ENCODE measurements at places on chromosomes 7 and 10.
A peak's percentile ranks its signal among the peaks of the same experiment; 100 is the strongest.

GRCh38 chr7:148872188-148872587 lies 11.9 kb downstream of the EZH2 start:
- DNase-seq, result no peak

- no peak for DNase-seq
Observed at GRCh38 chr7:7907306-7907705, 61.3 kb upstream of the GLCCI1 start.

GRCh38 chr7:24833549-24833948 lies 76.3 kb upstream of the GSDME start:
- DNase-seq, result no peak

DNA sequence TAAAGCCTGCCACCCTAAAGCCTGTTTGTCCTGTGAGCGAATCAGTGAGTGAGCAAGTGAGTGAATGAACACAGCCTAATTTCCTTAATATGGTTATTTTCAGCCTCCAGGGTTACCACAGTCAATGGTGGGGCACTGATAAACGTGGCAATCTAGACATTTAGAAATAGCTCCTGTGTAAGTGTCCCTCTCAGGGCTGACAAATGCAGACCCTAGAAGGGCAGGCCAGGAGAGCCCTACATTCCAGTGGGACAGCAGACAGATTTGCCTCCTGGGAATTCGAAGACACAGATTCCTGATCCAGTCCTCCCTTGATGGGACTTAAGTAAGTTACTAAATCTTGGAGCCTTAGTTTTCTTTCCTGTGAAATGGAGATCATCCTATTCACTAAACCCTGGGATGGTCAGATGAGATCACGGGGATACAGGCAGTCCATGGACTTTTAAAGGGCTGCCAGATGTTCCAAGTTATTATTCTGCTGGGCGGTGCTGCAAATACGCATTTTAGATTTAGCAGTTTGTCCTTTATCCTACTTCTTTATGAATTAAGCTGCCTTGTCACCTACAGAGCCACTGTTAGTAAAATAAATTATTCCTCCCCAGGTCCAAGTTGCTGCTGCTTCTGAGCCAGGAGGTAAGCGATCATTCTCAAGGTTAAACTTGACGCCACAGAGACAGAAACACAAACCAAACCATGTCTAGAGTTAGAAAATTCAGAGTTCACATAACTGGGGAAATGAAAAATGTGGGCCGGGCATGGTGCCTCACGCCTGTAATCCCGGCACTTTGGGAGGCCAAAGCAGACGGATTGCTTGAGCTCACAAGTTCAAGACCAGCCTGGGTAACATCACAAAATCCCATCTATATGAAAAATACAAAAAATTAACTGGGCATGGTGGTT lies 54.8 kb upstream of the TM9SF3 start:
- no peak for DNase-seq

GRCh38 chr10:115814542-115814941 lies 458.5 kb downstream of the GFRA1 start:
- no peak for DNase-seq

DNA sequence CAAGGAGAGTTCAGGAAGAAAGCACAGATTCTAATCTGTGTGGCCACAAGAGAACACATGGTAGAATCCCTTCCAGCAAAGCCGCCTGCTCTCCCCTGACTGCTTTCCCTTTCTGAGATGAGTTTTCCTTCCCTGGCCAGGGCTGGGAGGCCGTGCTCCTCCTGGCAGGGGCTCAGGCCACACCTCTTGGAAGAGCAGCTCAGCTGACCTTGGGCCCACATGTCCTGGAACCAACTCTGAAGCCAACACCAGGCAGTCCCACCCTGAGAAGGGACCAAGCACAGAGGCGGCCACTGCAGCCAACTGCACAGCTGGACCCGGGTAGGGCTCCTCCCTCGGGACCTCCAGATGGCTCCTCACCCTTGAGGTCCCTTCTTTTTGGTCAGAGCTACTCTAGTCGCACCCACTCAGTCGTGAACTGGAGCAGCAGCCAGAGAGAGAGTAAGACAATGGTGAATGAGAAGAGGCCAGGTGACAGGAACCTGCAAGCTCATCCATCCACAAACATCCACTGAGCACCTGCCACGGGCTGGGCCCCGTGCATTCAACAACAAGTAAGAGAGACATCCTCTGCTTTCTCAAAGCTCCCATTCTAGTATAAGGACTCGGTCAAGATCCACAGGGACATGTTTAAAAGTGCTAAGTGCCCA lies 40.3 kb downstream of the FAM53B start:
- DNase-seq, result no peak

DNA sequence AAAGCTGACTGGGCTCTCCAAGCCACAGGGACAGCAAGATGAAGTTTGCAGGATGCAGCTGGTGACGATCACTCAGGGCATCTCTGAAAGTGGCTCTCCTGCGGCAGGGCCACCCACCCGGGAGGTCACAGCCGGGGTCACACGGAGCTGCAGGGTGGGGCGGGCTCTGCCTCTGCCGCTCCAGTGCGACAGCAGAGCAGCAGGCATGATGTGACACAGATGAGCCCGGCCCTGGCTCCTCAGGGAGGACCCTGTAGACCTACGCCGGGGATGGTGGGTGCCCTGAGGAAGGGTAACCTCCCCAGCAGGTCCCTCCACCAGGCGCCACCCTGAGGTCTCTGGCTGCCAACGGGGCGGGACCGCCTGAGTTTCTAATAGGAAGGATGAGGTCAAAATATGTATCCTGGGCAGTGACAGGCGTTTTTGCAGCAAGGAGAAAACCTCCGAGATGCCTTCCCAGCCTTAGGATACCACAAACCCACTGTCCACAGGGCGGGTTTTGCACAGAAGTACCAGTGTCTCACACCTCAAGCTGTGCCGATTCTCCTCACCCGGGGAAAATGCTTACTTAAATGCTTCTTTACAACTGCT lies 114.8 kb upstream of the DIP2C start:
- DNase-seq, result no peak

DNA sequence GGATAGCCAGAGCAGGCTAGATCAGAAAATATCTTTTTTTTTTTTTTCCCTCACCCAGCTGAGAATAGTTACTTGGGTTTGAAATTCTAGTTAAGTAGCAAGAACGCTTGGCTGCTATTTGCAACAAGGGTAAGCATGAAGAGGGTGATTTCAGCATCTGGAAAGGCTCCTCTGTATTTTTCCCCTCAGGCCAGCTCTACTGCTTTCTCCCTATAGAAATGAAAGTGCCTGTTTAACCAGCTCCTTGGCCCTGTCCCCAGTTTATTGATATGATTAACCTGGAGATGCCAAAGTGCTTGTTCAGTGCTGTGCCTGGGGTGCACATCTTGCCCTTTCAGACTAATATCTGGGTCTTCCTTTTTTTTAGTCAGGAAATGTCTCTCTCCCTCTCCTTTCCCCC lies 37.1 kb downstream of the AP3M1 start:
- no peak for DNase-seq

GRCh38 chr10:1788401-1788800 lies 51.1 kb upstream of the ADARB2 start:
- DNase-seq, result no peak

DNA sequence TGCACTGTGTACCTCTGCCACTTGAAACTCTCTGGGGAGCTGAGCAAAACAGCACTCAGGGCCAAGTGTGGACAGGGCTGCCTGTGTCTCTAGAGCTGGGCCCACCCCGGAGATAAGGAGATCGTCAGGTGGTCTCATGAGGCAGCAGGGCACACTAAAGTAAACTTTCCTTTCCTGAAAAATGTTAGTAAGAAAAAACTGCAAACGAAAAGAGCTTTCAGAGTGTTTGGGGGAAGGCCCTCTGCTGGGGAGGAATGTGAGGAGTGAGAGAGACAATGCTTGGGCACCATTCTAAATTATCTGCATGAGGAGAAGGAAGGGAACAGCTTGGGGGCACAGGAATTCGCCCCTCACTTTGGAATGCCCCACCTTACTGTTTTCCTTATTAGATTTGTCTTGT lies 127.7 kb downstream of the ATXN7L1 start:
- DNase-seq, result no peak

DNA sequence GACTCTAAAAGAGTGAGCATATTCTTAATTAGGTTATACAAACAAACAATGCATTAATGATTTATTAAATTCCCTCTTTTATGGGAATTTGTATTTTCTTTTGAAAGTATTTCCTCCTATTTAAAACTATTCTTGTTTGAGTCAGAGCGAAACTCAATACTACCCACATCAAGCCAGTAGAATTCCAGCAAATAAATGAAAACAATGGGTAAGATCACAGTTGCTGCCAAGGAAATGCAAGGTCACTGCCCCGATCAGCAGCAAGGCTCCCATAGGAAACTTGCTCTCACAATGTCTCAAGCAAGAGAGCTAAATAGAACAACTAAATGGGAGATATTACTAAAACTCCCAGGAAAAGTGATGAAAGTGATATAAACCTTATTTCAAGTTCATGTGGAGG lies 206.3 kb downstream of the THSD7A start:
- no peak for DNase-seq

GRCh38 chr10:15333909-15334649 lies 37.0 kb downstream of the FAM171A1 start:
- no peak for DNase-seq

DNA sequence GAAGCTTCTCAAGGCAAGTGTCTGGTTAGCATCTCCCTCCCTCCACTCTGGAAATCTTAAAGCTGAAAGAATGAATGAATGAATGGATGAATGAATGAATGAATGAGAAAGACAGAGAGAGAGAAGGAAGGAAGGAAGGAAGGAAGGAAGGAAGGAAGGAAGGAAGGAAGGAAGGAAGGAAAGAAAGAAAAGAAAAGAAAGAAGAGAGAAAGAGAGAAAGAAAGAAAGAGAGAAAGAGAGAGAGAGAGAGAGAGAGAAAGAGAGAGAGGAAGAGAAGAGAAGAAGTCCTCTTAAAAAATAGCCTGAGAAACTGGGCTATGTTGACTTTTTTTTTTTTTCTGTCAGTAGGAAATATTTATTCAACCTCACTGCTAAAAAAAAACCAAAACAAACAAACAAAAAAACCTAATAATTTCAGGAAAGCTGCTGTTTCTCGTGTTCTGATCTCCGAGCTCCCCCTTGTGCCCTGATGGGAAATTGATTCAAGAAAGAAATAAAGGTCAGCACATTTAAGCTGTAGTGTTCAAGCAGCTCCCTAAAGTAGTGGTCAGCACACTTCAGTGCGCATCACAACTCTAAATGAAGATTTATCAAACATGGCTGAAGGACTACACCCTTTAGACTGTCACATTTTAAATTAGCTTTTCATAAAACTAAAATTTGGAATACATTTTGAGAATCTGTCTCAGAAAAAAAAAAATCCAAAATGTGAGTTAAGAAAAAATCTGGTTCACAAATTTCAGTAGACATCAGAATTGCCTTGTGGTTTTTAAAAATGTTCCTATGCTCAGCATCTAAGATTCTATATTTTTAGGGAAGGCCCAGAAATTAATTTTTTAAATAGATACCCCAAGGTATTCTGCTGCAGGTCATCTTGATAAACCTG lies 154.3 kb downstream of the ELAPOR2 start:
- DNase-seq, result peak; percentile 30

DNA sequence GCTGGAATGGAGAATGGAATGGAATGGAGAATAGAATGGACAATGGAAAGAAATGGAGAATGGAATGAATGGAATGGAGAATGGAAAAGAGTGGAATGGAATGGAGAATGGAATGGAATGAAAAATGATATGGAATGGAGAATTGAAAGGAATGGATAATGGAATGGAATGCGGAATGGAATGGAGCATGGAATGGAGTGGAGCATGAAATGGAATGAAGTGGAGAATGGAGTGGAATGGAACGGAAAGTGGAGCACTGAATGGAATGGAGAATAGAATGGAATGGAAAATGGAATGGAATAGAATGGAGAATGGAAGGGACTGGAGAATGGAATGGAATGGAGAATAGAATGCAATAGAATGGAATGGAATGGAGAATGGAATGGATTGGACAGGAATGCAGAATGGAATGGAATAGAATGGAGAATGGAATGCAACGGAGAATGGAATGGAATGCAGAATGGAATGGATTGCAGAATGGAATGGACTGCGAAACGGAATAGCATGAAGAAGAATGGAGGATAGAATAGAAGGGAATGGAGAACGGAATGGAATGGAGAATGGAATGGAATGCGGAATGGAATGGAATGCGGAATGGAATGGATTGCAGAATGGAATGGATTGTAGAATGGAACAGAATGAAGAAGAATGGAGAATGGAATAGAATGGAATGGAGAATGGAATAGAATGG lies 89.4 kb downstream of the NSUN6 start:
- DNase-seq, result no peak

DNA sequence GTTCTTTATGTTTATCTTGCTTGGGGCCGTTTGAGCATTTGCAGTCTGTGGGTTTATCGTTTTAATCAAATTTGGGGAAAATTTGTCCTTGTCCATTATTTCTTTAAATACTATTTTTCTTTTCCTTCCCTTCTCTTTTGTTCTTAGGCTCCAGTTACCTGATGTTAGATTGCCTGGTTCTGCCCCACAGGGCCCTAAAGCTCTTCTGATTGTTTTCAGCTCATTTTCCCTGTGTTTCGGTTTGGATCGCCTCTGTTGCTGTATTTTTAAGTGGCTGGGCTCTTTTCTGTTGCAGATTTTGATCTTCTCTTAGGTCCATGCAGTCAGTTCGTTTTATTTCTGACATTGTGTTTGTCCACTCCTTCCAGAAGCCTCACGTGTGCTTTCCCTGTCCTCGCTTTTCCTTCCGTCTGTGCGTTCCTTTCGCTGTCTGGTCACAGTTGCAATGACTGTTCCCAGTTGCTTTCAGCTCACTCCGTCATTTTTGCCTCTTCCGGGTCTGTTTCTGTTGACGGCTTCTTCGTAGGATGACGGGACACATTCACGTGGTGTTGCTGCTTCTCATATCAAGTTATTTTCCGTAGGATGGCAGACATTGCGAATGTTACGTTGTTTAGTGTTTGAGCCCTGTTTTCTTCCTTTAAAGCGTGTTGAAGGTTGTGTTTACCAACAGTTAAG lies 111.4 kb downstream of the INPP5A start:
- no peak for DNase-seq

GRCh38 chr7:98969386-98969785 lies 91.1 kb downstream of the TRRAP start:
- DNase-seq, result no peak

DNA sequence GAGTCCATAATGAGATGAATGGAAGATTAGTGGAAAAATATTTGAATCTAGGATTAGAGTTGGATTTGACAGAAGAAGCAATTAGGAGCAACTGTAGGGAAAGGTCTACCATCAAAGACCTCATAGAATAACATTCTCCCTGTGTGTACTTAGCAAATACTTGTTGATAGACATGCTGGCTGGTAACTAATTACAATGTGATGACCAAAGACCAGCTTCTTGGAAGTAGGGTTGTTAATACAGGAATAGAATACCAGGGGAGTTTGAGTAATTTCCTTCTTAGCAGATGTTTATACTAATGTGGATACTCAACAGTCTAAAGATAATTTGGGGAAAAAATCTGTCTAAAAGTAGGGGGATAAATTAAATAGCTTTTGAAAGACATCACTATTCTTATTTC lies 357.5 kb upstream of the BMPER start:
- DNase-seq, result no peak

DNA sequence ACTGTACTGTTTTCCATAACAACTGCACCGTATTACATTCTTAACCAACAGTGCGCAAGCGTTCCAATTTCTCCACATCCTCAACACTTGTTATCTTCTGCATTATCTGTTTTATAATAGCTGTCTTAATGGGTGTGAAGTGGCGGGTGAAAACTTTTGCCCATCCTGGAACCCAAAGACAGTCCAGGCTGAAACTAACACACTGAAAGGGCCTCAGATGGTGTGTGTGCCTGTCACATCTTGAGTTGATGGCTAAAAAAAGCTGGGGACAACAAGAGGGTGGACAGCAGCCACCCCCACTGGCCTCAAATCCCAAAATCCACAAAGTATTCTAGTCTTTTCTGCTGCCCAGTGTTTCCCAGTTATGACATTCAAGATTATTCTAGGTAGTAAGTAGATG lies 19.4 kb downstream of the OPALIN start:
- DNase-seq, result no peak

- DNase-seq, result no peak
Observed at GRCh38 chr10:29968585-29968984, 90.8 kb downstream of the JCAD start.

Data from hematopoietic multipotent progenitor cell treated with erythropoietin and hydrocortisone succinate and interleukin-3 and kit ligand, for 8 days (in vitro differentiated cells).